Caco-2 (cell line): ENCODE measurements at places on chromosomes 7 and 10.

GRCh38 chr10:46540412-46541016, 15.9 kb downstream of the GPRIN2 start:
- H3K27me3 ChIP-seq, result no peaks in the 10 kb centered on the region
- no peak for DNase-seq
- no peak overlapping the region for H3K4me3 ChIP-seq
- H3K27ac ChIP-seq, result peak overlapping the region; percentile 98

DNA sequence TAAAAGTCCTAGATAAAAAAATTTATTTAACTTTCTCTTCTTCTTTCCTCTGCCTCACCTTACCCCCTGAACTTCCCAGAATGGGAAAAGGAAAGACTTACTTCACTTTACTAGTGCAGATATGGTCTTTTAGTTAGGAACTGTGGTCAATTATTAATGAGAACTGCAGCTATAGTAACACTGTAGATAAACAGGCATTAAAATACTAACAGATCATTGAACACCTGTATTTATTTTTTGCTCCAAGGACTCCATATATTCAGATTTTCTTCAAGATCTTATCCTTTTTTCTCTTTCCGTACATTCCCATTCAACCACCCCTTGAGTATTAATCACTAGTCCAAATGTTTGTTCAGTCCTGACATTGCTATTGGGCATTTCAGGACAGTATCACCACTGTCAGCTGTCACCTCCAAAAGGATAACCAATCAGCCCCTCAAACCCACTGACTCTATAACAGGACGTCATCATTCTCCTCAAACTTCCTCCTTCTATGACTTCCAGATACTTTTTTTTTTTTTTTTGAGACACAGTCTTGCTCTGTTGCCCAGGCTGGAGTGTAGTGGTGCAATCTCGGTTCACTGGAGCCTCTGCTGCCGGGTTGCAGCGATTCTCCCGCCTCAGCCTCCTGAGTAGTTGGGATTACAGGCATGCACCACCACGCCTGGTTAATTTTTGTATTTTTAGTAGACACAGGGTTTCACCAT, 4.2 kb downstream of the CPVL start:
- no peak overlapping the region for H3K27ac ChIP-seq
- no peak for DNase-seq
- no peaks in the 10 kb centered on the region for H3K27me3 ChIP-seq
- H3K36me3 ChIP-seq, result no peaks in the 10 kb centered on the region
- no peak overlapping the region for H3K4me3 ChIP-seq

DNA sequence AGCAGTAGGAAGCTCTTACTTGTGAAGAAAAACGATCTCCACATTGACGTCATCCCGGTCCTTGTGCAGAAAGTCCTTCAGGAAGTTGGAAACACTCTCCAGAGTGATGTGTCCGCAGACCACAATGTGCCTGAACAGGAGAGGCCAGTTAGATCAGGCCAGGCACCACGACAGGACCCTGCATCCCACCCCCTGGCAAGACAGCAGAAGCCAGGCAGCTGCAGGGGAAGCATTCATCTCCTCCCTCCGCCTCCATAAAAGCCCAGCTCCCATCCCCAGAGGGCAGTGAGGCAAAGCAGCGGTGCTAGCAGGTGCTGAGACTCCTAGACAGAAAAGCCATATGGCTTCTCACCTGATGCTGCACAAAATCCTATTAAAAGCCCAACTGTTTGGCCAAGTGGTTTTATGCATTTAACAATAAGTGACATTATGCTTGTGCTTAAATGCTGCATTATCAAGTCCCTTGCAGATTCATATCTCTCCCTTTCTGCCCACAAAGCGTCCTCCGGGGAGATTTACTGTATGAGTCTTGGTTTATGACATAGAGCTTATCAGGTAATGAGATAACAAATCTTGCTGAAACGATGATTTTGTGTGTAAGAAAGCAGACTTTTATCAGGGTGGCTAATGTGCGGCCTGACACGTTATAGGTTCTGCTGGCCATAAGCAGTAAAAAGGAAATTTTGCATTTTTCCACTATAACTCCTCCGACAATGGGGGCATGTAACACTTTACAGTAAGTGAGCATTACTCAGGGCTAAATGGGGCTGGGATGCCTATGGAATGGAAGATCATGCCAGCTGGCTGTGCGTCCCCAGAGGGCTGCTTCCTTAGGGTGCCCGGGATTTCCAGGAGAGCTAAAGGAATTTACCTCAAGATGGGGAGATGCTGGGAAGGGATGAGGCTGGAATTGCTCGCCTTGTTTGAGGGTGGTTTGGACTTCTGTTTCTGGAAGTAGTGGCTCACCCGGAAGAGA, 546.9 kb downstream of the KCNMA1 start:
- H3K27me3 ChIP-seq, result no peaks in the 10 kb centered on the region
- no peak for DNase-seq
- H3K4me3 ChIP-seq, result no peak overlapping the region
- H3K4me1 ChIP-seq, result peaks cover 5% of the 10 kb centered on the region; the same call in 1 of the 2 replicates
- no peak overlapping the region for H3K27ac ChIP-seq
- H3K36me3 ChIP-seq, result no peaks in the 10 kb centered on the region

DNA sequence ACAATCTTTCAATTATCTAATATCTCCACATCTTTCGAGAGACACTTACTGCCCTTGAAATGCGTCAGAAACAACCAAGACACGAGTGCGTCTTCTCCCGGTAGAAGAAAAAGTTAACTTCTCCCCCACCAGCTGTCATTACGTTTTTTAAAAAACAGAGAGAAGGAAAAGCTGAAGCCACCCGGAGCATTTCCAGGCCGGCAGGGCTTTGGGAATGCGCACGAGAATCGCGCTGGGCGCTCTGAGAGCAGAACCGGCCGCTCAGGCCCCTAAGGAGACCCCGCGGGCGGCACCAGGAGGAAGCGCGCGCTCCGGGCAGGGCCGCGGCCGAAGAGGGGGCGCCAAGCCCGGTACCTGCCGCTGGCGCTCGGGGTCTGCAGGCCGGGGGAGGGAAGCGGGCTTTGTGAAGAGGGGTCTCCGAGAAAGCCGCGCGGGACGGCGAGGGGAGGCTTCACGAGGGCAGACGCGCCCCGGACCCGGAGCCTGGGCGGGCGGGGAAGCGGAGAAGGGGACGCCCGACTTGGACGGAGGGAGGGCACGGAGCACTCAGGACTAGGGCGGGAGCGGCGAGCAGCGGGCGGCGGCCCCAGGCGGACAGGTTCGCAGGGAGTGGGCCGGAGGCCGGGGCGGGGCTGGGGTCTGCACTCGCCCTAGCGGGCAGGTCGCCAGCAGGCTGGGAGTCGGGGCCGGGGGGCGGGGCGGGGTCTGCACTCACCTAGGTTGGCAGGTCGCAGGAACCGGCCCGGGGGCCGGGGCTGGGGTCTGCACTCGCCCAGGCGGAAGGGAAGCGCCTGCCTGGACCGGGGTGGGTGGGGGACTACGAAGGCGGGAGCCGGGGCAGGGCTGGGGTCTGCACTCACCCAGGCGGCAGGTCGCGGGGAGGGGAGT, 932 bp downstream of the ESYT2 start:
- peaks cover 9% of the 10 kb centered on the region; the same call in 1 of the 2 replicates for H3K4me1 ChIP-seq
- no peaks in the 10 kb centered on the region for H3K36me3 ChIP-seq
- peak overlapping the region; percentile 79 for H3K27ac ChIP-seq
- DNase-seq, result peak; percentile 68
- H3K27me3 ChIP-seq, result no peaks in the 10 kb centered on the region
- H3K4me3 ChIP-seq, result peak overlapping the region; percentile 100

DNA sequence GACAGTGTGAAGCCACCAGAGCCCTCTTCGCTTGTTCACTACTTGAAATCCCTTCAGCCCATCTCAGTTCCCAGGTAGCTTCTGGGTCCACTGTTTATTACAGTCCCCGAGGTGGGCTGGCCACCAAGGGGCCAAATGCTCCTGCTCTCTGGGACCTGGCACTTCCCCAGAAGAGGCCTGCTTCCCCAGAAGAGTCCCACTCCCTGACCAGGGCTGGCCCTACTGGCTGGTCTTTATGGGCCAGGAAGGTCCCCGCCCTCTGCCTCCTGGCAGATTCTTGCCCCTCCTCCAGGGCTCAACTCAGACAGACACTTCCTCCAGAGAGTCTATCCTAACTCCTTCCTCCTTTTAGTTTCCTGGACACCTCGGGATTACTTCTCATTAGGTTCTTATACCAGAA, 70.7 kb upstream of the LRRC18 start:
- H3K4me3 ChIP-seq, result no peak overlapping the region
- no peaks in the 10 kb centered on the region for H3K36me3 ChIP-seq
- DNase-seq, result no peak

DNA sequence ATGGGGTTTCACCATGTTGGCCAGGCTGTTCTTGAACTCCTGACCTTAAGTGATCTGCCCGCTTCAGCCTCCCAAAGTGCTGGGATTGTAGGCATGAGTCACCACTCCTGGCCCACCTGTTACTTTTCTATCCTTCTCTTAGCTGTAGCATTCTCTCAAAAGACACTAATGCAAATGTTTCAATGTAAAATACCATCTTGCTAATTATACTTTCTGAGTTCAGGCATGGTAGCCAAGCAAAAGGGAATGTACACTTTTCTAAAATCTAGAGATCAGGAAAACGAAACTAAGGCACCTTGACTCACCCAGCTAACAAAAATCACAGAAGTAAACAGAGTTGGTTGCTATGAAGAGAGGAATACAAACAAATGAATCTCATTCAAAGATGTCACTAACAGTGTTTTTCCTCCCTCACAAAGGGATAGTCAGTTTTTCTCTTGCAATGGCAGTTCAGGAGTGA, 401.0 kb upstream of the NRP1 start:
- no peaks in the 10 kb centered on the region; the same call in 1 of the 2 replicates for H3K27me3 ChIP-seq
- DNase-seq, result no peak
- no peak overlapping the region for H3K4me3 ChIP-seq
- peak overlapping the region; percentile 22 for H3K27ac ChIP-seq
